Stimulated activated memory B cell treated with anti-CD40 and anti-IgM and Interleukin-4, amounts not matched to agents 10 μg/mL and 1 μg/mL and 100 μg/mL, for 72 hours (primary cell): ENCODE measurements at places on chromosomes 7 and 10.

- no peak for ATAC-seq
Measured at GRCh38 chr7:132240262-132240661, 336.0 kb downstream of the PLXNA4 start.

DNA sequence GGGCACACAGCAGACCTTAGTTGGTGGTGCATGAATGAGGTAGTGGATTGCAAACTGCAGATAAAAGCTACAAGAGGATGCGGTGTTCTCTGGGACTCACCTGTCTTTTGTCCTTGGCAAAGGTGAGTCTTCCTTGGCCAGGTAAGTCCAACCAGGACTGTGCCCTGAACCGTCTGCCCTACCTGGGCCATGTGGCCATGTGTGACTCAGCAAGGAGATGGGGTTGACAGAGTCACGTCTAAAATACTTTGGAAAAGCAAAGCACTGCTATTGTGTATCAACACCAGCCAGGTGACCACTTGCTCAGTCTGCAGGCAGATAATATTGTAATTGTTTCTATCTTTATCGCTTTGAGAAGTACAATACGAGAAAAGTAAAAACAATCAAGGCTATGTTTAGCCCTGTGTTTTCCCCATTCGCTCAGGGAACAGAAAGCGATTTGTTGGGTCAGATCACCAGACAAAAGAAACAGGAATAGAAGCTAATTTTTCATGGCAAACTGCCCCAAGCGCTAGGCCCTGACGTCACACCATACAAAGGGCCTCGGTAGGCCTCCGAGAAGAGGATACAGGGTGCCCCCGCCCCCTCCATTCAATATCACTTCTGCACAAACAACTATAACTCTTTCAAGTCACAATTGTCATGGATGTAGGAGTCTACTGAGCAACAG is 57.3 kb downstream of the FAM53B start:
- no peak for ATAC-seq

GRCh38 chr7:134831862-134832261 is 52.4 kb downstream of the CALD1 start:
- ATAC-seq, result no peak

DNA sequence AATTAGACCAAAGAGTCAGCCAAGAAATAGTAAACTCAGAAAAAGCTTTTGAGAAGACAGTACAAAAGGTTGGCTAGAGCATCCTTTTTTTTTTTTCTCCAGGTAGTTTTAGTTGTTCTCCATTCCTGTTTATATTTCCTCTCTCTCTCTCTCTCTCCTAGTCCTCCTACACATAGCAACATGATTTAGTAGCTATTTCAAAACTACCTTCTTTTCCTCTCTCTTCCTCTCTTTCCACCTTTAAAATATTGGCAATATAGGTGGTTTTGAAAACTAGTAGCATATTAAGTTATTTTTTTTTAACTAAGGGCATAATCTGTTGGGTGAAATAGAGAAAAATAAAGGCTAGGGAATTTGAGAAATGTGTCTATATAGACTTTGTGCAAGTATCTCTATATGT is 5.0 kb downstream of the SKIDA1 start:
- ATAC-seq, result no peak

GRCh38 chr7:17910377-17910776 is 29.9 kb downstream of the SNX13 start:
- ATAC-seq, result no peak

DNA sequence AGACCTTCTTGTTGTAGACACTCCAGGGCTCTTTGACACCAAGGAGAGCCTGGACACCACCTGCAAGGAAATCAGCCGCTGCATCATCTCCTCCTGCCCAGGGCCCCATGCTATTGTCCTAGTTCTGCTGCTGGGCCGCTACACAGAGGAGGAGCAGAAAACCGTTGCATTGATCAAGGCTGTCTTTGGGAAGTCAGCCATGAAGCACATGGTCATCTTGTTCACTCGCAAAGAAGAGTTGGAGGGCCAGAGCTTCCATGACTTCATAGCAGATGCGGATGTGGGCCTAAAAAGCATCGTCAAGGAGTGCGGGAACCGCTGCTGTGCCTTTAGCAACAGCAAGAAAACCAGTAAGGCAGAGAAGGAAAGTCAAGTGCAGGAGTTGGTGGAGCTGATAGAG is 5.5 kb downstream of the GIMAP7 start:
- no peak for ATAC-seq

DNA sequence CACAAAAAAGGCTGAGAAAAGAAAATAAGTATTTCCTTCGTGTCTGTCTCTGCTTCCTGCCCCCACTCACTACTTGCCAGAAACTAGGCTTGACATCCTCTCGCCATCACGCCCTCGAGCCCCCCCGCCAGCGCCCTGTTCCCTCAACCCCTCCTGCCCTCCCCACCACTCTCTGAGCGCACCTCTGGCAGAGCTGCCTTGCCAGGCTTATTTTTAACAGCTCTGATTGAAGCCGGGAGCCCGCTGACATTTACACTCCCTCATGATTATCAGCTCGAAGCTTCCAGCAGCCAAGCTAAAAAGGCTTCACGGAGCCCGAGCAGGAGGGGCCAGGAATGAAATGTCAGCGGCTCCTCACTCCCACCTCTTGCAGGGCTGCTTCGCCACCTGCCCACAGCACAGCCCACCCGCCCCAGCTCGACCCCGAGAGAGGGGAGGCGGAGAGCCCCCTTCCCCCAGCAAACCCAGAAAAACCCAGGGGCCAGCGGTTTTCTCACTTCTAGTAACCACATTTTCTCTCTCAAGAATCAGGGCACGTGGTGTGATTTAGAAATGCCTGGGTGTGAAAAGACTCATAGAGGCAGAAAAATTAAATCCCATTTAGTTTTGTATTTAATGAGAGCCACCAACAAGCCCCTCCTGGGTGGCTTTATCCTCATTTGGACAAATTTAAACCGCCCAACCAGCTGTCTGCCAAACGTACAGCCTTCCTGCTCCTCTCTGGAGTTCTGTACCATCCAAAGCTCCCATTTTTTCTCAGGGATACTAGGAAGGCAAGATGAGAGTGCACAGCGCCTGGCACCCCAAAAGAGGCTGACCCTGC is 89.3 kb downstream of the SLIT1 start:
- peak; percentile 40 for ATAC-seq

GRCh38 chr7:99996755-99997544 is 18.4 kb upstream of the ZKSCAN1 start:
- no peak for ATAC-seq

- ATAC-seq, result no peak
Measured at GRCh38 chr10:99280472-99280871, 44.8 kb upstream of the HPSE2 start.
